Heart right ventricle (tissue), 16 donors: ENCODE measurements at places on chromosomes 7 and 10.

DNA sequence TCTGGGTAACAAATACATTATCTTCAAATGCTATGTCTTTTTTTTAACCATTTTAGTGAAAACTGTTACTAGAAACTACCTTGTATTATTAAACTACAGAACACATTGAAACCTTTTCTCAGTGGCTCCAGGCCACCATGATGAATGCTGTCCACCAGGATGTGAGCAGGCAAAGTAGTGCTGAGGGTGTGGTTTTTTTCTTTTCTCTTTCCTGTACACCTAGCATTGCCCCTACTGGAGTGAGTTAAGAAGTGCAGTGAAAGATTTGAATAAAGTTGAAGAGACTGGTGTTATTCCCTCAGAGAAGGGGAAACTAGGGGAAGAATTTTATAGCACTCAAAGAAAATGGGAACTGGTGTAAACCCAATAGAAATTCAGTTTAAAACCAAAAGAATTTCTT, 120.0 kb upstream of the SAMD8 start:
- peaks cover 14% of the 10 kb centered on the region for H3K4me1 ChIP-seq
- no peak for DNase-seq
- no peak overlapping the region for H3K4me3 ChIP-seq

GRCh38 chr10:45302573-45302972, 12.8 kb downstream of the OR13A1 start:
- no peak overlapping the region for H3K27ac ChIP-seq
- DNase-seq: no peak
- H3K4me3 ChIP-seq: no peak overlapping the region
- H3K27me3 ChIP-seq: no peaks in the 10 kb centered on the region
- no peaks in the 10 kb centered on the region for H3K4me1 ChIP-seq

DNA sequence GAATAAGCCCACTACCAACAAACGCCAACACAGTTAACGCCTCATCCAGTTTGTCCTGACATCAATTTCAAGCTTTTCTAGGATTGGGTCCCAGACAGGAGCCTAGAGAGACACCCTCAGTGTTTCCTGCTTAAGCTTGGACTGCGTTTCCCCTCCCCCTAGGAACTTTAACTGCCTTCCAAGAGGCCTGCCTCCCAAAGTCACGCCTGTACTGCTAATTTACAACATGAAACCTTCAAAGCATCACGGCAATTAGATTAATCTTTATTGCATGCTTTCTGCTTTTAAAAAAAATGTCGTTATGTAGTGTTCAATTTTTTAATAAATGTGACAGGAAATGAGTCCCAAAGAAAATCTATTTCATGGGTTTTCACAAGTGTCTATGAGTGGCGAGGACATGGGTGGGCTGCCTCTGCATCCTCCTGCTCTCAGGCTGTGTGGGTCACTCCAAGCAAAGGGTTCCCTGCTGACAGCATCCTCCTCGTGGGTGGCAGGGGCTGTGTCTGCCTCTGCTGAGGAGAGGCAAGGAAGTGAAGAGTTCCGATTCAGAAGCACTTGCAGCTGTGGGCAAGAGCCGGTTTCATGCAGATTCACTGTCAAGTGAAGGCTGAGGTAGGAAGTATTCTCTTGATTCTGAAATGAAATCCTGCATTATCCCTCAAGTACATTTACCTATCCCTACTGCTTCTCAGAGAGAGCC, 193.0 kb upstream of the KMT2E start:
- no peaks in the 10 kb centered on the region for H3K36me3 ChIP-seq
- H3K4me3 ChIP-seq: no peak overlapping the region
- no peak overlapping the region for H3K27ac ChIP-seq

DNA sequence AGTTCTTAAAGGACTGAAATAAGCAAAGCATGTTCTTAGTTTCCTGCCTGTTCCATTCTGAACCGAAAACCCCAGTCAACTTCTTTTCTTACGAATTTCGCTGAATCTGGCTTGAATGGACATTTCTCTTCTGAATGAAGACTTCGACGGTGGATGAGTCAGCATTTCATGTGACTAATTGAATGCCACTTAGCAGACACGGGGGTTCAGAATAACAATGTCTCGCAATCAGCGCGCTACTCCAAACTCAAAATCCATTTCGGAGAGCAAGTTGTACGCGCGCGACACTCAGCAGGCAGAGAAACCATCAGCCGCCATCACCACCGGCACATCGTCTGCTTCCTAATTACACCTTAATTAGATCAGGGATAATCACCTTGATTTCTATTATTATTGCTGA, 239.0 kb upstream of the KLF6 start:
- no peaks in the 10 kb centered on the region for H3K36me3 ChIP-seq
- no peak for DNase-seq
- H3K4me3 ChIP-seq: no peak overlapping the region
- H3K27me3 ChIP-seq: no peaks in the 10 kb centered on the region

- no peaks in the 10 kb centered on the region for H3K27me3 ChIP-seq
- H3K27ac ChIP-seq: no peak overlapping the region
- H3K4me3 ChIP-seq: no peak overlapping the region
- no peak for DNase-seq
- no peaks in the 10 kb centered on the region for H3K36me3 ChIP-seq
- peaks cover 10% of the 10 kb centered on the region for H3K4me1 ChIP-seq
These were observed 275.2 kb downstream of the AUTS2 start for GRCh38 chr7:69873512-69873911.

DNA sequence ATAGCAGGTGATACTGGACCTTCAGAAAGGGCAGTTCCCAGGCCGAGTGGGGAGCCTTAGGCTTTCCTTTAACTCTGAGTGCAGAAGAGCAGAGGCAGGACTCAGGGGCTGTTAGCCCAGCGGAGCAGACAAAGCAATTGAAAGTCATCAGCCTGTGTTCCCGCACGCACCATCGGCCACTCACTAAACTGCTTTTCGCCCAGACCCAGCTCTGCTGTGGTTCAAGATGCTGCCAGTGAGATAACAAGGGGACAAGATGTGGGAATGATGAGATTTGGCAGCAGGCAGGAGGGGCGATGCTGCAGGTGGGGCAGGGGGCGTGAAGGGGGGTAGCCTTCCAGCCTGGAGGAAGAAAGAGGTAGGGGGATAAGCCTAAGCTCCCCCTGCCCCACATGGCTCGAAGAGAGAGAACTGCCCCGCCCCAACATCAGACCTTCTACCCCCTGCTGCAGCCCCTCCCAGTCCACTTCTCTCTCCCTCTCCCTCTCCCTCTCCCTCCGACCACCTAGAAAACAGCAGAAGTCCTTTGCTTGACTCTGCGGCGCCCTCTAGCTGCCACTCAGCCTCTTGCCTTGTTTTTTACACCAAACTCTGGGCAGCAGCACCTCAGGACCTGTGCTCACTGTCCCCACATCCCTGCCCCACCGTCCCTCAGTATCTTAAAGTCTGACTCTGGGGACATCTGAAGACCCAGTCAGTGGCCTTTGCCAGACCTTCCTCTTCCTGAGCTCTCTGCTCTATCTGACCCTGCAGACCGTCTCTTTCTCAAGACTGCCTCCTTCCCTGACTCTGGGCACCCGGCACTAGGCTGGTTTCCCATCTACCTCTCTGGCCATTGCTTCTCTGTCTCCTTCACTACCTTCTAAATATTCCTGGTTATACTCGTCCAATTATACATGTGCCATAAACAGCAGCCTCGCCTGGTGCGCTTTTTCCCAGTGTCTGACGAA, 110.5 kb downstream of the C10orf105 start:
- H3K27ac ChIP-seq: no peak overlapping the region
- no peaks in the 10 kb centered on the region for H3K36me3 ChIP-seq
- peaks cover 17% of the 10 kb centered on the region for H3K4me1 ChIP-seq
- H3K27me3 ChIP-seq: no peaks in the 10 kb centered on the region

DNA sequence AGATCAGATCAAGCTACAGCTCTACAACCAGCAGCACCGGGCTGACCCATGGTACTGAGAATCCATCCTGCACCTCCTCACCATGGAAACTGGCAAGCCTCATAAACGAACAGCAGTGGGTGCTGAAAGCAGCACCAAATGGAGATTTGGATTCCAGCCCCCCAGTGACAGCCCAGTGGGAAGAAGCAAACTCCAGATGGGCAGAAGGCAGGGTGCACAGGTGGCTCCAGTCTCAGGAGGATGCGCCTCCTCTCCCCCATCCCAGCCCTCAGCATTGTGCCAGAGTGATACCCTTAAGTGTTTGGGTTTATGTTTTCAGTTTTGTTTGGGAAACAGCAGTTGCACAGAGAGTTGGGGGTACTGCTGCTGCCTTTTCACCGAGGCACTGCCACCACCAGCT, 20.6 kb upstream of the SMO start:
- H3K36me3 ChIP-seq: no peaks in the 10 kb centered on the region
- no peak for DNase-seq
- H3K27me3 ChIP-seq: no peaks in the 10 kb centered on the region
- H3K27ac ChIP-seq: no peak overlapping the region
- no peak overlapping the region for H3K4me3 ChIP-seq
